ENCODE measurements at places on chromosomes 12 and 14. TPM values are rescaled to one million over a fixed set of nuclear protein-coding genes. Genes with fewer than 3 reads are reported as not detected.

KLRB1 gene
- not detected for total RNA-seq

WNT1 gene
- total RNA-seq, result not detected

ZDHHC22 gene
- not detected for total RNA-seq

ACOT4 gene
- total RNA-seq, result 2.0 TPM

IPO8 gene
- total RNA-seq, result 16.9 TPM

SH2B3 gene
- total RNA-seq, result 19.2 TPM

Data from airway epithelial cell (primary cell).